ENCODE measurements at places on chromosomes 5 and 9.

- DNase-seq = no peak
These were observed 39.9 kb downstream of the USP20 start for GRCh38 chr9:129875181-129875611.

GRCh38 chr9:6152788-6153187 lies 62.8 kb upstream of the IL33 start:
- DNase-seq = no peak

DNA sequence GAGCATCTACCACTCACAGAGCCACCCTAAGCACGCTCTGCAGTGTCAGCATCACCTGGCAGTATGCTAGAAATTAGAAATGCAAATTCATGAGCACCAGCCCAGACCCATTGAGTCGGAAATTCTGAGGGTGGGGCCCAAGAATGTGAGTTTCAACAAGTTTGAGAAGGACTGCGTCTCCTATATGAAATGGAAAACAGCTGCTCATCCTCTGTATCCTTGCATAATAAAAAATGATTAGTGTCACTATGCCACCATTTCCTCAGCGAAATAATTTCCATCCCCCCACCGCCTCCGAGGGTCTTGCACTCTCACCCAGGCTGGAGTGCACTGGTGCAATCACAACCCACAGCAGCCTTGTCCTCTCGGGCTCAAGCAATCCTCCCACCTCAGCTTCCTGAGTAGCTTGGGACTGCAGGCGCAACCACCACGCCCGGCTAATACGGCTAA lies 1.3 kb upstream of the IQGAP2 start:
- DNase-seq = no peak

GRCh38 chr5:83865579-83865978 lies 144.9 kb upstream of the HAPLN1 start:
- no peak for DNase-seq

- DNase-seq = no peak
These were observed 48.3 kb upstream of the FANCC start for GRCh38 chr9:95365766-95366165.

DNA sequence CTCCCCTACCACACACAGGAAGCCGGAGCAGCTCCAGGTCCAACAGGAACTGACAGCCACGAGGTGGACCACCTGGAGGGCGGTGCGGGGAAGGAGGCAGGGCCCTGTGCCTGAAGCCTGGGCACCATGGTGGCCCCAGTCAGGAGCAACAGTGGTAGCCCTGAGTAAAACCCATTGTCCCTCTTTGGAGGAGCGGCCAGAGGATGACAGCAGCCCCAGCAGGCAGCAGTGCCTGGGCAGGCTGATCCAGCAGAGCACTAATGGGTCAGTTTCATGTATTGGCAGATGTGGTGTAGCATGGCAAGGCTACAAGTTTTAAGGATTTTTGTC lies 47.7 kb upstream of the GARNL3 start:
- no peak for DNase-seq

Data from kidney capillary endothelial cell (primary cell).